ENCODE measurements at places on chromosomes 4 and X.

DNA sequence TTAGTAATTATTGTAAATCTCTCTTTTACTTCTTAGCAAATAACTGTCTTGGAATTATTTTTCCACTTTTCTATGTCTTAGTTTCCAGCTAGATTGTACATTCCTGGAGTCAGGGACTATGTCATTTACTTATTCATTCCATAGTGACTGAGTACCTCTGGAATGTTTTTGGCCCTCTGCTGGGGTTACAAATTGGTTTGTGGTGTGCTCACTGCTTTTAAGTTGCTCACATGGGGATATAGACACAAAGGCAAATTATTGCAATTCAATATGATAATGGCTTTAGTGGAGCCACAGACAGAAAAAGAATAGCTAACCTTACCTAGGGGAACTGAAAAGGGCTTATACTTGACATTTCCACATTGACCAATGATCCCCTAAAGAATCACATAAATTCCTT is 63.7 kb upstream of the PDGFRA start:
- no peak for DNase-seq

GRCh38 chrX:22313766-22314165 is 41.1 kb downstream of the CBLL2 start:
- DNase-seq = no peak

GRCh38 chrX:23661671-23662070 is 5.6 kb upstream of the PRDX4 start:
- no peak for DNase-seq

DNA sequence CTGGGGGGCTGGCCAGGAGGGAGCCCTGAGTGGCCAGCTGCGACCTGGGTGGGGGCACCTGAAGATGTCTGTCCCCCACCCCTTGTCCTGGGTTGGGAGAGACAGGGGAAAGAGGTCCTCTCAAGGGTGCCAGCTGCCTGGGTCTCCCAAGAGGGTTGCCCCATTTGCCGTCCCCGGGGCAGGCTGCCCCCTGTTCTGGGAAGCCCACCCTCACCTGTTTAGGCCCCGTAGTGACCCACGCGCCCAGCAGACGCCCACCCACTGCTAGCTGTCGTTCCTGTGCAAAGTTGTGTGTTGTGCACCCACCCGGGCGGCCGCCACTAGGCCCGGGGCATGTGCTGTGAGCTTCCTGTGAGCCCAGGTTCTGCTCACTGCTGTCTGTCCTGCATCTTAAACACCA is 25.5 kb upstream of the PNMA3 start:
- DNase-seq = no peak

DNA sequence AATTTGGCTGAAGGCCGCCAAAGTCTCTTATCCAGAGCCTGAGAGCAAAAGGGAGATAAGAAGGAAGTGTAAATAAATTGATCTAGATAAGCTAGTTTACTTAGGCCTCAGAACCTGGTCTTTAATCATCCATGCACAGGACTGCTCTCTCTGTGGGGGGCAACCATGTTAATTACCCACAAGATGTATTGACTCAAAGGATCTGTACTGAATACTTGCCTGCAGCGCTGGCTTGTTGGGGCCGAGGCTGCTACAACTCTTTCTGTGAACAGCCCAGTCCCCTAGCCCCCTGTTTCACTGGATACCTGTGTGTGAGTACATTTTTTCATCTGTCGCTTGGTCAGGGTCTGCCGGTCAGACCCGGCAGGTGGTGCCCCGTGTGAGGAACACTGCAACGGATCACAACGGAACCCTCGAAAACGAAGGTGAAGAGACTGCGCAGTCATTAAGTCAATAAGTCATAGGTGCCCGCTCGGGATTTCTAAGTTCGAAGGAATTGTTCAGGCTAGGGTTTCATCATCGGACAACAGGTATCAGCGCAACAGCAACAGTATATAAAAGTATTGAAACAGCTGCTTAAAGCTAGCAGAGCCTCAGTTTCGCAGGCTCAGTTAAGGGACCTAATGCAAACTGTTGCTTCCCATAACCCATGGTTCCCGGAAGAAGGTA is 8.3 kb downstream of the MAGEA11 start:
- DNase-seq = no peak

DNA sequence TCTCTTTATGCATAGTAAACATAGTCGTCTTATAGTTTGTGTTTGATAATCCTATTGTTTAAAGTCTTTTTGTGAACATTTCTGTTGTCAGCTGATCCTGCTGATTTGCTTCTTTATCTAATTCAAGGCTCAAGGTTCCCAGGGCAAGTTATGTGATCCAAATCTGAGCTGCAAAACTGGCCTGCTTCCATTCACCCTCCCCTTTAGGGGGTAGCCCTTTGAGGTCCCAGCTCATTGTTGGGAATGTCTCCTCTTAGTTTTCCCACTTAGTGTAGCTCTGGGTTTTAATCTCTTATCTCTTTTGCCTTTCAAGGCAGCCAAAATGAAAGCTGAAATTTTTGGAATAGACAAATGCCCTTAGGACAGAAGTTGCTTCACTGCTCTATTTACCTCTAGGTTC is 40.2 kb upstream of the MAGED1 start:
- no peak for DNase-seq

- DNase-seq = no peak
Observed at GRCh38 chr4:31192341-31192740, 472.2 kb downstream of the PCDH7 start.

DNA sequence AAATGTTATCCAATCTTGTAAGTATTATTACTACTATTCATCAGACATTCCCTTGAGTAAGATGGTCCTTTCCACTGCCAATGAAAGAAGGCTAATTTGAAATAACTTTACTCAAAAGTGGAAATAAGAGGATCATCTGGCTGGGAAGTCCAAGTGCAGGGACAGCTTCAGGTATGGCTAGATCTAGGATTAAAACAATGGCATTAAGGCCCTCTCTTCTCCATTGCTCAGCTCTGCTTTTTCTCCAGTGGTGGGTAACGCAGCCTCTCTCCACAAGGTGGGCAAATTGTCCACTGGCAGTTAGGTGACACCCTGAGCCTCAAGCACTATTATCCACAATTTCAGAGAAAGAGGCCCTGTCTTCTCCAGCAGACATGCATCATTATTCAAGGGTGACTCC is 66.7 kb upstream of the PGM2 start:
- no peak for DNase-seq

- no peak for DNase-seq
Observed at GRCh38 chrX:49197543-49198087, 2.4 kb downstream of the SYP start.

GRCh38 chrX:68997911-68998310 is 167.3 kb downstream of the PJA1 start:
- DNase-seq = no peak

DNA sequence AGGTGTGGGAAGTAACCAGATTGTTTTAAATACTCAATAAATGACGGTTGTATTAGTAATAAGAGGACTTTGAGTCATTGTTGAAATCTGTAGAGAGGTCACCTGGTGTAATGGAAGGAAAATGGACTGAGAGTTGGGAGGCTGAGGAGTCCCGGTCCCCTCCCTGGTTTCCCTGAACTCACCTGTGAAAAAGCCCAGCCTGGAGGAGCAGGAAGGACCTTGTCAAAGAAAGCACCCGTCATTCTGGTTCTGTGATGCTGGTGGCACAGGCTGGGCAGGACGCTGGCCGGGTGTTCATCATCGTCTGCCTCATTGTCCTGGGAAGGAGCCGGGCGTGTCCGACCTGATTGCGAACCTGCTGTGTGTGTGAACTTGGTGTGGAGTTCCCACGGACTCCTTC is 70.8 kb downstream of the SORCS2 start:
- no peak for DNase-seq

GRCh38 chr4:93730760-93731159 is 97.8 kb upstream of the ATOH1 start:
- no peak for DNase-seq

GRCh38 chrX:3960952-3961351 is 247.5 kb upstream of the PRKX start:
- DNase-seq = no peak

DNA sequence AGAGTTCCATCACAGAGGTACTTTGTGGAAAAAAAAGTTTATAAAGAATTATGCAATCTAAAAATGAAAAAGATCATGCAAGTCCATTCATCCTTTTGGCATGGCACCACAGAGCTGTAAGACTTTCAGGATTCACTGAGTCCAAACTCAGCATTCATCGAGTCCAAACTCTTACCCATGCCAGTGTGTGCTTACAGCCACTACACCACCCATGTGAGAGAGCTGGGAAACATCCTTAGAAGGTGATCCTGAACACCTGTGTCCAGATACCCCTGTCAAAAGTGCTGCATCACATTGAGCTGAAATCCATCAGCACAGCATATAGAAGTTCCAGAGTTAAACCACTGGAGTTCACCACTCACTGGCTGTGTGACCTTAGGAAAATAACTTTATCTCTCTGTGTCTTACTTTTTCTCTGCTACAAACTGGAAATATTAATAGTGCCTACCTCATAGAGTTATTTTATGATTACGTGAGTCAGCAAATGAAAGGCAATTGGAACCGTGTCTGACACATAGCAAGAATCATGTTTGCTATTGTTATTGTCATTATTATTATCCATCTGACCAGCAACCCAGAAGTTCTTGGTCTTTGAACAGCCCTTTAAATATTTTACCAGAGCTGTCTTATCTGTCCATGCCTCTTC is 115.0 kb upstream of the FTHL17 start:
- no peak for DNase-seq

DNA sequence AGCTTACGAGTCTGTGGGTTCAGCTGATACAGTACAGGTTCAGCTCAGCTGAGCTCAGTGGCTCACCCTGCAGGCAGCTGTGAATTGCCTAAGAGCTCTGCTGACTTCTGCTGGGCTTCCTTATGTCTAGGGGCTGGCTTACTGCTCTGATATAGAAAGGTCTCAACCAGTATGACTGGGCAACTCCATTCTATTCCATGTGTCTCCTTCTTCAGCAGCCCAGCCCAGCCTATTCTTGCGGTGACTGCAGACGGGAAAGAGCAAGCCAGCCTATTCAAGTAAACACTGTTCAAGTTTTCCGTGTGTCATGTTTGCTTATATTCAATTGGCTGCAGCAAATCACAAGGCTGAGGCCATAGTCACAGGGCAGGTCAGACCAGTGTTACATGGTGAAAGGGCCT is 615.4 kb upstream of the ZFP42 start:
- no peak for DNase-seq

DNA sequence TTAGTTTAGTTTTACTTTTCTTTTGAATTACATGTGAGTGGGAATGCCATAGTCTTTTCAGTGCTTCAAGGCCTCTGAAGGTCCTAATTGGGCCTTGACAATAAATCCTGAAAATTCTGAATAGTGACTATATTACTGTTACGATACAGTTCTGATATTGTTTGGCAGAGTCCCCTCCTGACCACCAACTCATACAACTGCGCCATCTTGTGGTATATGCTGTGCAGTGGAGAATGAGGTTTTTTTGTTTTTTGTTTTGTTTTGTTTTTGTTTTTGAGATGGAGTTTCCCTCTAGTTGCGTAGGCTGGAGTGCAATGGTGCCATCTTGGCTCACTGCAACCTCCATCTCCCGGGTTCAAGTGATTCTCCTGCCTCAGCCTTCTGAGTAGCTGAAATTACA is 56.6 kb upstream of the CHRDL1 start:
- peak; percentile 1 for DNase-seq

GRCh38 chr4:144557404-144557803 is 88.6 kb upstream of the HHIP start:
- no peak for DNase-seq

DNA sequence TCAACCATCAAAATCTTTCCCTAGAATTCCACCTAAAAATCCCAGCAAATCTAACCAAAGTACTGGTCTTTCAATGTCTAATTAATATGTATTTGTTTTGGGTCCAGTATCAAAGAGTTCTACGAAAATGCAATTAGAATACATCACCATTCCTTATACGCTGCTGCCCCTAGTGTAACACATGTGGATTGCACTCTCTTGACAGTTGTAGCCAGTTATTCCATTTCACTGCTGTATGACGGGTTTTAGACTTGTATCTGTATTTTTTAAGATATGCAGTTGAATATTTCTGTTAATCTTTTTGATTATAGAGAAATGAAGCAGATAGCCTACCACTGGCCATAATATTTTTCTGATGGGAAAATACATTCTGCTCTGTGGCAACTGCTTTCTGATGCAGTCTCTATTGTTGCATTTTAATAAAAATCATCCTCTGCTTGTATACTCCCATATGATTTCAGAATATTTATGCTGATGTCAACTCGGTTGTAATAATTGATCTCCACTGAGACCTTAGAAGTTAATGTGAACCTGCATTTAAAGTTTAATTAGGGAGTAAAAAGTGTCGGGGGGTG is 17.1 kb upstream of the PAGE2B start:
- peak; percentile 0 for DNase-seq

DNA sequence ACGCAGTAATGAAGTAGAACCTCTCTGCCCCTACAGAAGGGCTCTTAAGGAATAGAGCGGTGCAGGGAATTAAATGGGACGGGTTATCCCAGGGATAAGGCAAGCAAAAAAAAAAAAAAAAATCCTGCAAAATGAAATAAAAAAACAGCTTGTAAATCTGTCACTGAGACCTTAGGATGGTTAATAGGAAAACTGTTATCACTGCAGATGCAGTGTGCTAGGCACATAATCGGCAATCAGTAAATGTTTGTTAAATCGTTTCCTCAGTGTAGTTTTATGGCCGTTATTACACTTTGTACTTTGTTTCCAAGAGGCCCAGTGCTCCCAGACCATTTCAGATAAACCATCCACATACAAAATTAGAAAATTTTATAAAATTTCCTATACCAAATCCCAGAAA is 1.0 kb downstream of the HNRNPH2 start:
- no peak for DNase-seq

GRCh38 chrX:6962006-6962355 is 185.5 kb upstream of the STS start:
- no peak for DNase-seq

DNA sequence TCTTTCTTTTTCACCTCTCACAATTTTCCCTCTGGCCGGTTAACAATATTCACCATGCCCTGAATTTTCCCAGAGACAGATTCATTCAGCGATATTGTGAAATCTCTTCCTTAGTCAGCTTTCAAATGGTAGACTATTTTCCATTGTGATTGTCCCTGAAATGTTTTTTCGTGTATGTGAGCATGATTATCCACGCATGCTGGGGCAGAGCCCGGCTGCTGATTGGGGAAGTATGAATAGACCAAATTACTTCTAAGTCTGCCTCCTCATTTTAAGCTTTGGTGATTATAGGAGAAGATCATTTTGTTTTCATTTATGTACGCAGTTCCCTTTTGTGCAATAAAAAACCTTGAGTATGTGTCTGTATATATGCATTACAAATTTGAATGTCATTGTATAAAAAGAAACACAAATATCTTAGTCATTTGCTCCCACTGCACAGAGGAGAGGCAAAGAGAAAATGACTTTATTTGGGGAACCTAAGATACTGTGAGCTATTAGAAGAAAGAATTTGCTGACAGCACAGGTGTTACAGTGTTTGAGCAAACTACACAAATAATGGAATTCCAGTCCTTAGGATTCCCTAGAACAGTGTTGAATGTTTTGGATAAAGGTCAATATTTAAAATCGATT is 11.3 kb downstream of the DTHD1 start:
- no peak for DNase-seq

DNA sequence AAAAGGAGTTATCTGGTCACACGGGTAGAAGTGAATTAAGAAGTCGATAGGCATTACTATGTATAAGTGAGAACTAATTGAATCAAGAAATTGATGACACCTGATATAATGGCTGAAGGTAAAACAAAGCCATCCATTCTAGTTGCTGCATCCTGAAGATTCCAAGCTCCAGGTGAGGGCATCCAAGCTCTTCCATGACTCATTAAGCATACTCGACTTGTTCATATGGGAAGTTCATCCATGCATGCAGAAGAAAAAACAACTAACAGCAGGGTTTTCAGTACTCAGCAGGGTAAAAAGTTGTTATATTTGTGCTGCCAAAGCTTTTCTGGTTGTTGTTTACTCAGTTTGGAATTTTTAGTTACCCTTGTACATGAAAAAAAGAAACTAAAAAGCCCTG is 508.0 kb upstream of the CXorf51A start:
- no peak for DNase-seq
